ENCODE measurements at places on chromosomes 11 and 22.

GRCh38 chr22:47247579-47248240, 485.3 kb downstream of the TBC1D22A start:
- no peak for DNase-seq

DNA sequence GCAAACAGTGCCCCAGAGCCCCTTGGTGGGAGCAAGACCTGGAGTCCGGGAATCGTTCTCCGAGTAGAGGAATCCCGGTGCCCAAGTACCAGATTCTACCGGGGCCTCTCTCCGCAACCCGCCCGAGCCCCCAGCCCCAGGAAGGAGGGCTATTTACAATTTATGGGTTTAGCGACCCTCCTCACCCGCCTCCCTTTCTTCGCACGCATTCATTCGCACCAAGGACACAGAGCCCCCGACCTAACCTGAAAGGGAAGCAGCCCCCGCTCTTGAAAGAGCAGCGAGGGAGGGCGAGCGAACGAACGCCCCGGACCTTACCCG, 628 bp downstream of the LRP4 start:
- DNase-seq: no peak

DNA sequence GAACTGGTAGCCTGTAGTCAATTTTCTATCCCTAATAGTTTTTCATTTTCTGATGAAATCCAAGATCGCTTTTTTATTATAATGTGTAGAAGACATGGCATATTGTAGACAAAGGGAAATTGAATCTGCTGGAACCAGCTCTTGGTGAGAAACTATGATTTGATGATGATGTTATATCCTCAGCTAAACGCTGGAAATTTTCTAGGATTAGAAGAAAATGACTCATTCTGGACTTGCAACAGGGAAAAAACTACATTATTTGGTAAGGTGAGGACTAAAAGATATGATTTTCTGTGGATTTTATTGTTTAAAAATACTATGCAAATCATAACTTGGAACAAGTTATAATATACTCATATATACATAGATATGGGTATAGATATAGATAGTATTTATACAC, 14.1 kb upstream of the PGM2L1 start:
- no peak for DNase-seq

DNA sequence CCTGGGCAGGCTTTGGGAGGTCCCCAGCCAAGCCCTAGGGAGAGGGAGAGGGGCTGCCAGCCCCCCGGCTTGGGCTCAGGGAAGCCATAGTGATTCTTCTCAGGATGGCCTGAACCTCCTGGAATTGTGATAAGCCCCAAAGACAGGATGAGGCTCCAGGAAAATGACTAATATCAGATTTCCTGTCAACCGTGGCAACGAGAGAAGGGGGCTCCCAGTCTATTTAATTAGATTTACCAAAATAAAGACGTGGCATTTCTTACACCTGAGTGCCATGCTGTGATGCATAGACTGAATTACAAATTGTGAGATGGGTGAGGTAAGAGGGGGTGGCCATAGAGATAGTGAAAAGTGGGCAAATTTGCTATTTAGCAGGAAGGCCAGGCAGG, 20.4 kb downstream of the SERPINH1 start:
- no peak for DNase-seq

GRCh38 chr11:1733716-1734640, 16.4 kb downstream of the IFITM10 start:
- no peak for DNase-seq

DNA sequence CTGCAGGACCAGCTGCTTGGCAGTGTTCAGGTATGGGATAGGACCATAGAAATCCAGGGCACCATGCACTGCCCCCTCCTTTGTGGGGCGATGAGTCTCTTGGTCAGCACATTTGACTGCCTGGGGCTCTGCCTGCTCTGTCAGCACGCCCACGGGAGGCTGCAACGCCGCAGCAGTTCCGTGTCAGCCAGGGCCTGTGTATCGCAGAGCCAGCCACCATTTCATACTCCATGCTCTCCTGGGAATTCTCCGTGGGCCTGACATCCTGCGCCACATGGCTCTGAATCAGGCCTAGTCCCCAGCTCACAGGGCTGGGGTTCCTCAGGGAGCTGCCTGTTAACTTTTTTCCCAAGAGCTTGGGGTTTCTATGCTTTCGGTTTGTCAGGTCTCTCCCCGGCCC, 16.9 kb upstream of the RELT start:
- DNase-seq: no peak

- DNase-seq: peak; percentile 51
Observed at GRCh38 chr11:64918017-64918416, 1.0 kb upstream of the ATG2A start.

- no peak for DNase-seq
Observed at GRCh38 chr11:33700063-33700501, 544 bp downstream of the C11orf91 start.

DNA sequence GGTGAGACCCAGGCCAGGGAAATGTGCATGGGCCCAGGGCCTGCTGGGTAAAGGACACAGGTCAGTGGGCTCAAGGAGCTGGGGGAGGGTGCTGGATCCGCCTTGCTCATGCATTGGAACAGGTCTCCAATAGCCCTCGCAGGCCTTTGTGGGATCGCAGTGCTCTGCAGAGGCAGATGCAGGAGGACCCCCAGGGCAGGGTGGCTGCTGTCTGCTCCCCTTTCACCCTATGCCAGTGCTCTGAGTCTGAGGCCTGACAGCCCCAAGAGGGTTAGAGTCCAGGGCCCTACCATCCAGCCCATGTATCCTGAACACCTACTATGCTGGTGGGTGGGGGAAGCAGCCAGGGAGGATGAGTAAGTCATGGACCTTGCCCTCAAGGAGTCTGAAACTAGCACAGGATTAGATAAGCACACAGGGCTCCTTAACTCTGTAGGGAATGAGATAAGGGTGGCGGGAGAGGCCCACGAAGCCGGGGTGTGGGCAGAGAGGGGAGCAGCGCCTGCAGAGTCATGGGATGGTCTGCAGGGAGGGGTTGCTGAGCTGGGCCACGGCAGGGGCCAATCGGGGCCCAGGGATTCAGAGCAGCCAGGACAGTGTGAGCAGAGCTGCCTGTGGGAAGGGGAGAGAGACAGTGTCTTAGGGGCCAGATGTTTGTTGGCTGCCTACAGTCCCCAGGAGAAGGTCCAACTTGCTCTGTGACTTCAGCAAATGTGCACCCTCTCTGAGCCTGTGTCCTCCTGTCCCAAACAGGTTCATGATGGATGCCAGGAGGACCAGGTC, 10.5 kb upstream of the EHD1 start:
- peak; percentile 34 for DNase-seq

DNA sequence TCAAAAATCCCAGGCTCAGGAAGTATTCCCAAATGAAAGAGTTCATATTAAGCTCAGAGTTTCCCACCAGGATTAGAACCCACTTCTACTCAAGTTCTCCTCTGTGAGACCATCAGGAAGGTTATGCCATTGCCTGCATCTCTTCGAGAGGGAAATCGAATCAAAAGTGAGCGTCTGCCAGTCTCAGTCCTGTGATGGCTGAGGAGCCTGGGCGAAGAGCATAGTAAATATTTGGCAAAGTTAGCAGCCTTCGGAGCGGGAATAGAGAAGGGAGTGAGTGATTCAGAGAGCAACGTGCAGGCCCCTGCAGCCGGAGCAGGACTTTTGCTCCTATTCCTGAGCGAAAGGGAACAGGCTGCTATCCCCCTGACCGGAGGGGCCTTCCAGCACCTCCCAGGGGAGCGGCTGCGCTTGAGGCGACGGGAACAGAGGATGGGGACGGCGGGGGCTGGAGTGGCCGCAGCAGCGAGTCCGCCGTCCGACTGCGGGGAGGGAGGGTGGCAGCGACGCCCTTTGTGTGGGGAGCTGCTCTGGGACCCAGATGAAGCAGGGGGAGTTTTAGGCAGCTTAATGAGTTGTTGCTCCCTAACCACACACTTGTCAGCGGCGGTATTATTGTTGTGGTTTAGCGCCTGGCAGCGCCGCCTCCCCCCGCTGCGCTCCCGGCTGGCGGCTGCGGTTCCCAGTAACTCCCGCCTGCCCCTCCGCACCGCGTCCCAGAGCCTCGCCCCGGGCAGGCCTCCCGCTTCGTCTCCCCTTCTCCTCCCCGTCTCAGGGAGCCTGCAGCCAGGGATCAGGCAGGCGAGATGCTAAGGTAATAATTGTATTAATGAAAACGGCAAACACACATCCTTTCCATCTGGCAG, 21.7 kb upstream of the NRGN start:
- peak; percentile 52 for DNase-seq

Measured in PC-3 (cell line).